Calu3 (cell line): ENCODE measurements at places on chromosomes 1 and 21.

GRCh38 chr1:151621351-151621750 is 9.5 kb downstream of the SNX27 start:
- DNase-seq, result no peak

GRCh38 chr1:28028873-28029654 is 59.3 kb downstream of the EYA3 start:
- no peak for DNase-seq

GRCh38 chr21:41750051-41750450 is 16.8 kb downstream of the RIPK4 start:
- DNase-seq, result no peak

- DNase-seq, result no peak
Measured at GRCh38 chr1:12435639-12436344, 182.2 kb downstream of the DHRS3 start.

DNA sequence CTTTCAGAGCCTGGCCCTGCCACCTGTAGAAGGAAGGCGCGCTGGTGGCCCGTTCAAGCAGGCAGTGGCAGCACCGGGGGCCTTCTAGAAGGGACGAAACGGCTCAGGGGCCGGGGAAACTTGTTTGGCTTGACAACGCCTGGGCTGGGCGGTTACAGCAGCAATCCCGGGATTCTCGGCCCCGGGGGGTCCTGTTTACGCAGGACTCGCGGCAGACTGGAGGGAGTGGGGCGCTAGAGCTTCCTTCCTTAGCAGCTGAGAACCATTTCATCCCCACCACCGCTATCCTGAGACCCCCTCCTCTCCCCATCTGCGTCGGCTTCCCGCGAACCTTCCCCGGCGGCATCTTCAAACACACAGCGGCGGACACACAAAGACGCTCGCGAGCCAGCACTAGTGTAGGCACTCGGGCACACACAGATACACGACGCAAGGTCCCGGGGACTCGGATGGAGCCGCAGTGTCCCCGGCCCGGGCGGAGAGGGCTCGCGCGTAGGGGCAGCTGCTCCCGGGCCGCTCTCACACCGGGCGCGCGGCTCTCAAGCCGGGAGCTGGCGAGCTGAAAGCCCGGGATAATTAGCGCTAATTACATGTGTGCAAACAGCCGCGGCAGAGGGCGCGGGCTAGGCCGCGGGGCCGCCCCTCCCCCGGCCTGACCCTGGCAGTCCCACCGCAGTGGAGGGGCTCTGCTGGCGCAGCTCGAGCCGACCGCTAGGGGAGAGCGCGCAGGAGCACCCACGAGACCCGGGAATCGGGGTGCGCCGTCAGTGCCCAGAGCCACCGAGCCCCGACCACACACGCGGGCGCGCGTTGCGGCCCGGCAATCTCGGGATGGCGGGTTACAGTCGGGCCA is 271.4 kb downstream of the FOXD2 start:
- DNase-seq, result peak; percentile 44

DNA sequence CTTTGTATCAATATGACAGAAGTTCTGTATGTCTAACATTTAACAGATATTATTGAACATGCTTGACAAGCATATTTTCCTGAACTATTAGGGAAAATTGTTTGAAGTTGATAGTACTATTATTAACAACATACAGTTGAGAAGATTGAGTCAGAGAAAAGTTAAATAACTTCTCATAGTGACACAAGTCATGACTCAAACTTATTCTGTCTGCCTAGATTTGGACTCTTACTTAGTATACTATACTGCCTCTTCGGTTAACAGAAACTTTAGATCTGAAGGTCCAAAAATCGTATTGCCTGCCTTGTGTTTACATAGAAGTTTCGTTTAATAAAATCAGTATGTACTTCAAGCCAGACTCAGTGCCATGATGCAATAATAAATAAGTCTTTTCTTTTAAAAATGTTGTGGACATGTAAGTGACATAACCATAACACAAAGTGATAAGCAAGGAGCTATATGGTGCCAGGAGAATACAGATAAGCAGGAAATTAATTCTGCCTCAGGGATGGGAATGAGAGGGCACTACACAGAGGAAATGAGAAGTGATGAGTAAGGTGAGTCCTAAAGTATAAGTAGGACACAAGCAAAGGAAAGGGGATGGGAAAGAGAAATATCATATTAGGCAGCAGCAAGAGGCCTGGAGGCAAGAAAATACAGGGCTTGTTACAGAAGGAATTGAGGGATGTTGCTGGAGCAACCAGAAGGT is 48.1 kb downstream of the LHX9 start:
- no peak for DNase-seq

GRCh38 chr1:183619781-183620180 is 15.8 kb downstream of the ARPC5 start:
- DNase-seq, result no peak

- DNase-seq, result no peak
Measured at GRCh38 chr1:109231066-109231465, 17.3 kb downstream of the SARS1 start.

- DNase-seq, result peak; percentile 29
Measured at GRCh38 chr21:14877581-14878228, 187.1 kb downstream of the NRIP1 start.

DNA sequence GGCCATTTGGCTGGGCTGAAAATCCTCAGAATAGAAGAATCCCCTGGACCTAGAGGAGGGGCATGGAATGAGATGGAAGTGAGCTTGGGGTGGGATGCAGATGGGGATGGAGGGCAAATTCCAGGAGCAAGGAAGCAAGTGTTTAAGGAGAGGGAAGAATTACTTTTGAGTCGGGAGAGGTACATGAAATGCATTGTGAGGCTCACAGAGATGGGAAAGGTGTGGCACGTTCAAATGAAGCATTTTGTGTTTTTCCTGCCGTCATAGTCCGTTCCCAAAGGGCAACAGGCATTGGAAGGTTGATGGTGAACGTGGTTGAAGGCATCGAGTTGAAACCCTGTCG is 30.5 kb downstream of the ATP5PO start:
- no peak for DNase-seq

GRCh38 chr1:162782671-162783070 is 7.8 kb upstream of the HSD17B7 start:
- no peak for DNase-seq

GRCh38 chr21:45875881-45876280 is 105.7 kb upstream of the COL6A1 start:
- no peak for DNase-seq

DNA sequence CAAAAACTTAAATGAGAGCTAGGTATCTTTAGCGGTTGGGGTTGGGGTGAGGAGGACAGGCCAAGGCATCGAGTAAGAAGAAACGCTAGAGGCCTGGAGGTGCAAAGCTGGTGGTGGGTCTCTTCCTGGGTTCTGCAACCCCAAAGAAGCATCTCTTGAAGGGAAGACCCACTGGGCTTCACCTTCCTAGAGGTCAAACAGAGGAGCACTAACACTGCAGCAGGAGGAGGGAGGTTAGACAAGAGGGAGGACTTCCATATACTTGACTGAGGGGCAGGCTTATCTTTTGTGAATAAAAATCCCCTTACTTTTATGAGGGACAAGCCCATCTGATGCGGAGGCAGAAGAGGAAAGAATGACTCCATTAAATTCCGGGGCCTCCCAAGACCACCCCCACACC is 2.5 kb downstream of the MEX3A start:
- no peak for DNase-seq

DNA sequence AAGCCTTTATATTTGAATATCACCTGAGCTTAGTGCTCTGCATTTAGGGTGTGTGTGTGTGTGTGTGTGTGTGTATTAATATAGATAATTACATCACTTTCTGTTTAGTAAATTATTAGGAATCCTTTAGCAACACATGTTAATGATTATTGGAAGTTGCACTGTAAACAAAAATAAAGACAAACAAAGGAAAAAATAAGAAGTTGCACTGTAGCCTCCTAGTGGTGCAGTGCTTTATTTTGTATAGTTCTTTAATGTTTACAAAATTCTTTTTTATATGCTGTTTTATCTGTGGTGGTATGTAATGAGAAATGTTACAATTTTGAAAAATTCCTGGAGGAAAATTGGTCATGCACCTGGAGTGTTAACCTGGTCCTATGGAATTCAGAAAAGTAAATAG is 69.2 kb downstream of the UBE4B start:
- DNase-seq, result no peak

GRCh38 chr1:183484254-183484653 is 12.0 kb downstream of the SMG7 start:
- DNase-seq, result no peak

DNA sequence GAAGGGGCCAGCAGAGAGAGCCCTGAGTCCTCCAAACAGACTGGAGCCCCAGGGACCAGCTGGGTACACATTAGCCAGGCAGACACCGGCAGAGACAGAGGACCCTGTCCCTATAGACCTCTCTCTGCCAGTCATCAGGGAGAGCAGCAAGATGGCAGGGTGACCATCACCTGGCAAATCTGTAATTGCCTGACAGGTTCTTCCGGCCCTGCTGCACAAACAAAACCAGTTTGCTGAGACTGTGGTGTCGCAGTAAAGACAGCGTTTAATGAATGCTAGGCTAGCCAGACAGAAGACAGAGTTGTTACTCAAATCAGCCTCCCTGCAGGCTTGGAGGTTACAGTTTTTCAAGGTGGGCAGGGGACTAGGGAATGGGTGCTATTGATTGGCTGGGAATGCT is 618.9 kb downstream of the NPHP4 start:
- no peak for DNase-seq

DNA sequence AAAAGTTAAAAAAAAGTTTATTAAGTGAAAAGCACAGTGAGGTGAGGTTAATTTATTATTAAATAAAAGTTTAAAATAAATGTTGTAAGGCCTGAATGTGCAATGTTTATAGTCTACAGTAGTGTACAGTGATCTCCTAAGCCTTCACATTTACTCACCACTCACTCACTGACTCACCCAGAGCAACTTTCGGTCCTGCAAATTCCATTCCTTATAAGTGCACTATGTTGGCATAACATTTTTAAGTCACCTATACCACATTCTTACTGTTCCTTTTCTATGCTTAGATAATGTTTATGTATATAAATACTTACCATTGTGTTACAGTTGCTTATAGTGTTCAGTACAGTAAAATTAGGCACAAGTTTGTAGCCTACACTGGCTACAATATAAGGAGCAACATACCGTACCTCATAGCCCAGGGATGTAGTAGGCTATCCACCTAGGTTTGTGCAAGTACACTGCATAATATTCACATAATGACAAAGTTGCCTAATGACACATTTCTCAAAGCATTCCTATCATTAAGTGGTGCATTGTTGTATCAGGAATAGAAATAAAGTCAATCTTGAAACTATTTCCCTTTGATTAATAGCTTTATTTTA is 426.5 kb upstream of the BRINP3 start:
- DNase-seq, result no peak

DNA sequence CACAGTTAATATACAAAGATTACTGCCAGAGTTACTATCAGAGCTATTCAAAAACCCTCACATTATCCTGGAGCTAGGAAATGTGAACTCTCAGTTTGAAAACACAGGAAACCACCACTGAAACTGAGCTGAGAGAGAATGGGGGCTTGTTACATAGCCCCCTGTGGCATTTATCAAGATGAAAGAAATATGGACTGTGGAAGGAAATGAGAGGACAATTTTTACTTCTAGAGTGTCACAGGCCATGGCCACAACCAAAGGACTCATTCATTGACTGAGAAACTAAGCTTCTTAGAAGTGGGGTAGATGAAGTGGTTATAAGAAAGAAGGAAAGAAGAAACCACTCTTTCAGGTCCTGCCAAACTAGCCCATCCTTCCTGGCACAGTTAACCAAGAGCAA is 25.3 kb downstream of the DSTYK start:
- no peak for DNase-seq

DNA sequence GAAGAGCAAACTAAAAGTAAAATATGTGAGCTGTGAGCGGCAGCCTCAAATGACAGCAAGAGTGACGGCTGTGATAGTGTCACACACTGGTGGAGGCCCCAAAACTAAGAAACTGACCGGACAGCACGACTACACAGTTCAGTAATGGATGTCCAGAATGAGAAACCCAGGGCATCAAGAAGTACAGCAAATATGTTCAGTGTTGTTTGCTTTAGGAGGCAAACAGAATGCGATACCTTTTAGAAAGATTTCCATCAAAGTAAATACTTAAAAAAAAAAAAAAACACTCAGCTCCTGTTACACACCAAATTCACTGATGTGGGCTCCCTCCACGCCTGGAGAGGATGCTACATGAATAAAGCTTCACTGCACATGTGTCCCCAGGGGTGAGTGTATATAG is 1.1 kb upstream of the PKP1 start:
- DNase-seq, result no peak
